ENCODE measurements at places on chromosomes 6 and 20. TPM values are rescaled to one million over a fixed set of nuclear protein-coding genes. Genes with fewer than 3 reads are reported as not detected.

Gene TEAD3
- total RNA-seq: 0.23 TPM

Gene VSX1
- 0.46 TPM for total RNA-seq

Gene MAP3K7
- 45.4 TPM for total RNA-seq

Gene BPIFA1
- total RNA-seq: not detected

Gene CENPW
- total RNA-seq: 4.2 TPM

Gene EFCAB8
- total RNA-seq: not detected

Gene SYCP2L
- 6.9 TPM for total RNA-seq

Gene DLK2
- total RNA-seq: 8.3 TPM

Gene RBPJL
- not detected for total RNA-seq

Gene IL17F
- total RNA-seq: not detected

Gene POPDC3
- 1.2 TPM for total RNA-seq

Gene SLC17A1
- not detected for total RNA-seq

Gene PEX3
- total RNA-seq: 36.7 TPM

Gene CST7
- total RNA-seq: 0.69 TPM

Gene TNNC2
- total RNA-seq: not detected

Gene SIRPB2
- total RNA-seq: 0.69 TPM

Gene NT5E
- 14.5 TPM for total RNA-seq

Gene GPLD1
- 21.2 TPM for total RNA-seq

Gene CRYBG1
- 1.6 TPM for total RNA-seq

Gene BAK1
- total RNA-seq: 6.9 TPM

Gene SLC35D3
- 1.4 TPM for total RNA-seq

Gene TGM3
- total RNA-seq: 0.46 TPM

Gene OR12D3
- not detected for total RNA-seq

Gene BCAS4
- 17.8 TPM for total RNA-seq

Gene PAK1IP1
- total RNA-seq: 21.2 TPM

Gene IPCEF1
- 13.6 TPM for total RNA-seq

Gene PRICKLE4
- total RNA-seq: 0.46 TPM

Gene SEL1L2
- total RNA-seq: 0.23 TPM

Gene ID4
- total RNA-seq: 309 TPM

Gene PROCR
- 10.4 TPM for total RNA-seq

Gene GPX5
- not detected for total RNA-seq

Measured in diencephalon (tissue), 1 donor.